ENCODE measurements at places on chromosomes 5 and 9. TPM values are rescaled to one million over a fixed set of nuclear protein-coding genes. Genes with fewer than 3 reads are reported as not detected.

Gene COMMD10
- 22.6 TPM for total RNA-seq

Gene SOX30
- not detected for total RNA-seq

DNA sequence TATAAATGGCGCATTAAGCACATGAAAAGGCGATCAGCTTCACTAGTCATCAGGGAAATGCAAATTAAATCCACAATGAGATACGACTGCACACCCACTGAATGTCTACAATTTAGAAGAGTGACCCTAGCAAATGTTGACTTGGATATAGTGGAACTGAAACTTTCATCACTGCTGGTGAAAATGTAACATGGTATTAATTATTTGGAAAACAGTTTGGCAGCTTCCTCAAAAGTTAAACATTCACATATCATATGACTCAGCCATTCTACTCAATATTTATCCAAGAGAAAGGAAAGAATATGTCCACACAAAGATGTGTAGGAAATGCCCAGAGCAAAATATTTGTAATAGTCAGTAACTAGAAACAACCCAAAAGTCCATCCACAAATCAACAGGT, 146.5 kb downstream of the LPAR1 start:
- H3K27me3 ChIP-seq = no peaks in the 10 kb centered on the region
- H3K4me1 ChIP-seq = no peaks in the 10 kb centered on the region
- no peaks in the 10 kb centered on the region for H3K36me3 ChIP-seq
- H3K27ac ChIP-seq = no peak overlapping the region
- H3K4me3 ChIP-seq = no peak overlapping the region

- no peaks in the 10 kb centered on the region for H3K4me1 ChIP-seq
- H3K4me3 ChIP-seq = no peak overlapping the region
- no peak overlapping the region for H3K27ac ChIP-seq
- no peaks in the 10 kb centered on the region for H3K36me3 ChIP-seq
These were observed 2.2 kb upstream of the GZMK start for GRCh38 chr5:55021821-55022220.

DNA sequence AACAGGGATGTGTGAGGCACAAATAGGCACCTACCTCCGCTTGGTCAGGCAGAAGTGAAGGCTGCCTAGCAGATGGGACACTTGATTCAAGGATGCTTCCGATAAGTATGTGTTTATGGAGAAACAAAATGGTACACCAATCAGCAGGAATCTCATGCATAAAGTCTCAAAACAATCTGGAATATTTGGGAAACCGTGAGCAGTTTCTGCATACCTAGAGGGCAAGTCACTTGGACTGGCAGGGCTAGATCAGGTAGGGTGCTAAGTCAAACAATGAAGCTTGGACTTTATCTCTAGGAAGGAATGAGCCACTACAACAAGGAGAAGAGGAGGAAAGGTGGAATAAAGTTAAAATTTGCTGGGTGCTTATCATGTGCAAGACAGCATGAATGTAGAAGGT, 5.5 kb downstream of the EPB41L4A start:
- no peak overlapping the region for H3K27ac ChIP-seq
- peaks cover 15% of the 10 kb centered on the region for H3K4me1 ChIP-seq
- DNase-seq = no peak
- no peaks in the 10 kb centered on the region for H3K27me3 ChIP-seq
- H3K4me3 ChIP-seq = no peak overlapping the region
- no peaks in the 10 kb centered on the region for H3K36me3 ChIP-seq

All from vagina (tissue), 2 donors.